ENCODE measurements at places on chromosomes 5 and 9.

DNA sequence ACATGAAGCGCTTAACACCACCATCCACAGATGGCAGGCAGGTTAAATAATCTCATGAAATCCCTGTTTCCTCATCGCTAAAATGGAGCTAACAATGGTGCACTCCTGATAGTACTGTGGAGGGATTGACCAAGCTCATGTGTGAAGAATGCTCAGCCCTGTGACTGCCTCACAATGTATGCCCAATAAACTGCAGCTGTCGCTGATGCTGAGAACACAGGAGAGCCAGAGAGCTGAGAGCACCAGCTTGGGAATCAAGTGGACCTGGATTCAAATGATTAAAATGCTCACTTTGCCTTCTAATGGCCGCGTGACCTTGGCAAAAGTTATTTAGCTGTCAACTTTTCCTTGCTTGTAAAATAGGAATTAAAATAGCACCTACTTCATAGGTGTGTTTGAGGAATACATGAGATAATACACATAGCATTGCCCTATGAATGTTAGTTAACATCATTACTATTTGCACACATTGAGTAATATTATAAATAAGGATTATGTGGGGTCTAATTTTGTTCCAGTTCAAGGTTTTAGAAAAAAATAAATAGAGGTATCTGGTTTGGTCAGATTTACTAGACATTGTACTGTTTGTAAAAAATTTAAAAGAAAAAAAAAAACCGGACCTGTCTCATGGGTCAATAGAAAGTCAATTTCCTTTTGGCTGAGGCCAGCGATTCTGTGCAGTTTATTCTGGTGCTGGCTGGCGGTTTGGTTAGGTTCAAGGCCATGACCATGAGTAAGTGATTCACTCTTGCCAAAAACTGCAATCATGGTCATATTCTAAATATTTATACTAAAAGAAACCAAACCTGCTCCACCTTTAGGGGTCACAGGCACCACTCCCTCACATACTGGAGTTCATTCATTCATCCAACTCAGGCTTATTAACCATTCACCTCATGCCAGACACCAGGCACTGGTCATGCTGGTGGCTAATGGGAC is 101.3 kb downstream of the SH3TC2 start:
- no peak for DNase-seq

- DNase-seq: no peak
Observed at GRCh38 chr5:125882061-125882460, 541.1 kb upstream of the GRAMD2B start.

- no peak for DNase-seq
Observed at GRCh38 chr5:79974886-79975285, 16.2 kb downstream of the MTX3 start.

DNA sequence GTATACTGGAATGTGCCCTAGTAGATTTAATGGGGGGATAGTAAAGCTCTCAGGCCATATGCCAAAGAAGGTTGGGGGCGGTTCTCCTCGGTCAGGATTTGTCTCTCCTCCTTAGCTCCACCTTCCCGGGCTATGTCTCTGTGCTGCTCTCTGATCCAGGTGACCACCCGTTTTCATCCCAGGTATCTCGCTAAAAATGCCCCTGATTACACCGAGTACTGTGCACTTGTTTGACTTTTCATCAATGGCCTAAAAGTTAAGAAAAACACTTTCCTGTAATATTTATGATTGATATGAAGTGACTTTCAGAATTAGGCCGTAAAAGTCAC is 724 bp downstream of the NDUFS6 start:
- no peak for DNase-seq

DNA sequence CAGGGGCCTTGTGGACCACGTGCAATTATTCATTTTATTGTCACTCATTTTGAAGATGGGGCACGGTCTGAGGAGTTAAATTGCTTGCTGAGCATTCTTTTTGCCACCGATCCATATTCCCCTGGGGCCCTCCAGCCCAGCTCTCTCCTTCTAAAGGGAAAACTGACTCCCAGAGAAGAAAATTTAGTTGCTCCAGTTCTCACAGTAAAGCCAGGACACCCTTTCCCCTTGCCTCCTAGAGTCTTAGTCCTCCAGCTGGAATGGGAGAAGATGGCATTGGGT is 1.0 kb upstream of the PANK3 start:
- DNase-seq: no peak

DNA sequence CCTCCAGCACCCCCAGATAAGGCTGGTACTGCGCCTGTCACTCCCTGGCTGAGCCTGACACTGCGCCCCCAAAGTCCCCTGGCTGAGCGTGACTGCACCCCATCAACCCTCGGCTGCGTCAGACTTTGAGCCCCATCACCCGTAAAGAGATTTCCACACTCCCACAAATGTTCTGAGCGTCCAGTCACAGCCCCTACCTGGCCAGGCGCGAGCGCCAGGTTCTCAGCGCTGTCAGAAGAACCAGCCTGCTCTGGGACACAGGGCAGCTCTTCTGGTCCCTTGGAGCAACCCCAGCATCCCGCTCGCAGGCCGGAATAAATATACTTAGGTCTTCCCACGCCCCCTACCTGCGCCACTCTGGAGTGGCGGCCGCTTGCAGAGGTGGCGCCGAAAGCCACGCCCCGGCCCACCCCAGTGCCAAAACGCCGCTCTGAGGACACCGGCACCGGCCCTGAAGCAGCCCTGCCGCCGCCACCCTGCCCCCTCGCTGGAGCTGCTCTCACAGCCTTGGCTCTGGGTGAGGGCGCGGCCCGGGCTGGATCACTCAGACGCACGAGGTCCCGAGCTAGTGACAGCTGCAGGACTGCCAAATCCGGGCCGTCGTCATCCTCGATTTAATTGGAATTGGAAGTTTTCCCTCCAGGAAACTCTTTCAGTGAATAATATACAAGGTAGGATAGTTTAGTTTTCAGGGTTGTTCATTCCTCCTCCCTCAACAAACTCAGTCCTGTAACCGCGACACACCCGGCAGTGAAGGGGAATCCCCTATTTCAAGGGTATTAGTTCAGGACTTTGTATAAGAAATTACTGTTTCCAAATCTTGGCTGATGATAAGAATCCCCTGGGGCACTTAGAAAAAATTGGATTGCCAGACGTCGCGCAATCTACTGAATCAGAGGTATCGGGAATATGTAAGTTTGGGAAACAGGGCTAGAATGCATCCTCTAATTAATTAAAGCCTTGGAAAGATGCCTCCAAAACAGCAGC is 1.2 kb upstream of the CEMIP2 start:
- peak; percentile 64 for DNase-seq

DNA sequence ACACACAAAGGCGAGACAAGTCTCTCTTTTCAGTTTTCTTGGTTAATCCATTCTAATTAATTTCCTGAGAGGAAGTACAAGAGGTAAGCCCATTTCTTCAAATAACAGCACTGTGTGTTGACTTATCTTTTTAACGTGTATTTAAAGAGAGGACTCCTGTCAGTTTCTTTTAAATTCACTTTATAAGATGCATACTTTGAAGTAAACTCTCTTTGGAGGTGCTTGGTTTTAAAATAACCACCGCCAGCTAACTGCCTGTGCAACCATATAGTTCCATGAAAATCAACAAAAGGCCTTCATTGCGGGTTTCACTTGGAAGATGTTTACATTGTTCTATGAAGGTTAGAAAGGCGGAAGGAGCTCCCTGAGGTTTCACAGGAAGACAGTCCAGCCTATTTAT is 13.1 kb upstream of the SERINC5 start:
- DNase-seq: no peak

DNA sequence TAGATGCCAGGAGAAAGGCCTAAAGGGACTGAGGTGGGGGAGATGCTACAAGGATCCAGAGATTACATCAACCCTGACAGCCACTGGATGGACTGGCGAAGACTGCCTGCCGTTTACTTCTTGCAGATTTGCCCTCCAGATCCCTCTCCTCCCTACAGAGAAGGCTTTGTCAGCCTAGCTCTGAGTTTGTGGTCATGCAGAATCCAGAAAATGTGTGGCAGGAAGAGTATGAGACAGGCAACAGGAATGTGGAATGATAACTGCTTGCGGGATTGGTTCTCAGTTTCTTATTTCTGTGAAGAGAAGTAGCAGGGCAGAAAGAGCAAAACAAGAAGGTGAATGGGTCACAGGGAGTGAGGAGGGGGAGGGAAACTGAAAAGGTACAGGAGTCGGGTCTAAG is 129.6 kb downstream of the TLE1 start:
- no peak for DNase-seq

GRCh38 chr5:99544356-99544755 is 615.5 kb upstream of the CHD1 start:
- no peak for DNase-seq

GRCh38 chr5:153881687-153882086 is 157.0 kb downstream of the FAM114A2 start:
- no peak for DNase-seq

DNA sequence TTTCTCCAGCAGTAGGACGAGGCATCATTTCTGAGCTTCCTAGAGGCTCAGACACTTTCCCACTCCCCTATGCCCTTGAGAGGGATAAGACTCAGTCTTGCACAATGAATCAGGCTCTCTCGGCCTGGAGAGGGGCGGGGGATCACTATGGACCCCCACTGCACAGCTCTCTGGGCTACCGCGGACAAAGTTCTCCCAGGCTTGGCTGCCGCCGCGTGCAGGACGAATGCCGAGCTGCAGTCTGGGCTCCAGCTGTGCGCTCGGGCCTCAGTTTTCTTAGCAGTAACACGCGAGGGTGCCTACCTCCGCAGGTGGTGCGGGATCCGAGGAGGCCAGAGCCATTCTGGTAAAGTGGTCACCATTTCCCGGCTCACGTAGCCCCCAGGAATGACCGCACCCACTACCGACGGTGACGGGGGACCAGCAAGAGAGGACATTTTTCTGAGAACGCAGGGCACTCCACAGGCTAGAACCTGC is 3.4 kb upstream of the MYORG start:
- no peak for DNase-seq

- no peak for DNase-seq
Observed at GRCh38 chr5:138972836-138973235, 97.7 kb upstream of the LRRTM2 start.

GRCh38 chr9:120909904-120910303 is 16.7 kb downstream of the TRAF1 start:
- DNase-seq: no peak

DNA sequence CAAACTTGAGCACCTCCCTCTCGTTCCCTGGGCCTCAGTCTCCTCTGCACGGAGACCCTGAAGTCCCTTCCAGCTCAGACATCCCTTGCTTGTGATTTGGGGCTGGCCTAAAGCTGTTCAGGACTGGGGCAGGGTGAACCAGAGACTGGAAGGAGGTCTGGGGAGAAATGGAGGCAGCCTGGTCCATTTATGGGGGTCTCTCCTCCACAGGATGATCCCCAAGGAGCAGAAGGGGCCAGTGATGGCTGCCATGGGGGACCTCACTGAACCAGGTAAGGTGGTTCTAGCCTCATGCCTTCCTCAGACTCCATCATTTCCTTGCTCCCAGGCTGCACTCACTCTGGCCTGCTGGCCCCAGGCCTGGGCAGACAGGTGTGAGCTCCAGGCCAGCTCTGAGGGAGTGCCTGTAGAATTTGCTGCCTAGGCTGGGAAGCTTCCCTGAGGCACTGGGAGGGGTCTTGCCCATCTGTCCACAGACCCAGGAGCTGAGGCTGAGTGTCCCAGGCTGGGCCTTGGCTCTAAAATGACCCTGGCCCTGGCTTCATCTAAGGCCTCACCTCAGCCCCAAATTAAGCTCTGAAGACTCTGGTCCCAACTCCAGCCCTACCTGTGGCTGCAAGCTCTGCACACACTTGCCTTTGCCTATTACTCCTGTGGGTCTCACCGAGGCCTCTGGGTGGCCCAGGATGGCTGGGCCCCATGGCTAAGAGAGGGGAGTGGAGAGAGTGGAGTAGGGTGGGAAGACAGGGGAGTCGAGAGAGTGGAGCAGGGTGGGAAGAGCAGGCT is 1.9 kb downstream of the MYOZ3 start:
- DNase-seq: no peak

- no peak for DNase-seq
Observed at GRCh38 chr5:131999441-132000240, 11.8 kb downstream of the ACSL6 start.

DNA sequence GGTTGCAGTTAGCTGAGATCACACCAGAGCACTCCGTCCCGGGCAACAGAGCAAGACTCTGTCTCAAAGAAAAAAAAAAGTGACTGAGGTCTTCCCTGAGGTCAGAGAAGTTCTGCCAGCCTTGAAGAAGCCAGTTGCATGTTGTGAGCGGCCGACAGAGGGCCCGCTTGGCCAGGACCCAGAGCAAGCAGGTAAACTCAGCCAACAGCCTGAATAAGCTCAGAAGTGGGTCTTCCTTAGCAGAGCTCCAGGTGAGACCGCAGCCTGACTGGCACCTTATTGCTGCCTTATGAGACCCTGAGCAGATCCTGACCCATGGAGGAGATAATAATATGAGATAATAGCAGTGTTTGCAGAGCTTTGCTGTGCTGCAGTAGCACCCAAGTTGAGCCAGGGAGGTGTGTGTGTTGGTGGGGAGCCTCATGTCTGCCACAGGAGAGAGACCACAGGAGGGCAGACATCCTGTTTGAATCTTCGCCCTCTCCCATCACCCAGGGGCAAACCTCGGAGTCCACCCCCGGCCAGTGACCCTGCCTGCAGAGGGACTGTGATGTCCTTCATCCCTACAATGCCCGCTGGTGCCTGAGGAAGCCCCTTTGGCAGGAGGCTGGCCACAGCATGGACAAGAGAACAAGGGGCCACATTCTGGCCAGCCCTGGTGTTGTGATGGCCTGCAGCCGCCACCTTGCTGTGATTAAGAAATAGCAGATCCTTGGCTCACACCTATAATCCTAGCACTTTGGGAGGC is 10.8 kb upstream of the BARX1 start:
- no peak for DNase-seq

DNA sequence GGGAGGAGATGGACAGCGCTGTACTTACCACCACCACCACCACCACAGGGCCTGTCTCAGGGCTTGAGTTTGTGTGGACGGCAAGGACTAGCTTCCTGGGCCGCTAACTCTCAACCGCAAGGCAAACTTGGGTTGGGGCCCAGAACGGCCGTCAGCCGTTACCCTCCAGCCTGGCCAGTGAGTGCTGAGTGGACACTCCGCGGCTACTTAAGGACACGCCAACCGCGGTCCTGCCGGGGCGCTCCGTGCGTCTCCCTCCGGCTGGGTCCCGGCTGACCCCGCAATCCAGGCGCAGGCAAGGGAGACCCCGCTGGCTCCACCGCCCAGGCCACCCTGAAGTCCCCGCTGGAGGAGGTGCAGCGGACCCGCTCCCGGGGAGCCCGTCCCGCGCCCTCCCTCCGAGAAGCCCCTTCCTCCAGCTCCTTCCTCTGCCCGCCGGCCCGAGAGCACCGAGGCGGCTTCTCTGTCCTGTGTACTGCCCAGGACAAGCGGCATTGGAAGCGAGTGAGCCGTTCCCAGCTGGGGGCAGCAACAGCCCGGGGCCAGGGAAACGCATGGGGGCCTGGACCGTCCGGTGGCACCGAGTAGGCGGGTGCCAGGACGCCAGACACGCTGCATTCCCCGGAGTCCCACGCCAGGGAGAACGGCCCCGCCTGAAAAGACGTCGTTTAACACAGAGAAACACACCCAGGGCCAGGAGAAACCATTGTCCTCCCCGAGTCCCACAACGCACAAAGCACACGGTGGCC is 46.6 kb downstream of the HABP4 start:
- no peak for DNase-seq

DNA sequence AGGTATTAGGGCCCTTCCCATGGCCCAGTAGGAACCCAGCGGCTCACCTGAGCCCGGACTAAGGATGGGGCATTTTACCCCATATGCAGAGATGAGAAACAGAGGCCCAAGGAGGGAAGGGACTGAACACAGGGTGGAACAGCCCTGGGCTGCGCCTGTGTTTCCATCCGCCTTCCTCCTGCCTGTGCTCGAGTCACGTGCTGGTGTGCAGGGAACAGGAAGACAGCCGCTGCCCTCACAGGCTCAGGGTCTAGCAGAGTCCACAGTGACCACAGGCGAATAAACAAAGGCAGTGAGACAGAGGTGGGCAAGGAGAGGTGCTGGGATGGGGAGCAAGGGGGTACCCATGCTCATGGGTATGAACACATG is 129.4 kb downstream of the C9orf50 start:
- DNase-seq: no peak

- DNase-seq: no peak
Observed at GRCh38 chr9:89177944-89178829, at the start of gene SHC3. TSS of gene SHC3 (minus strand) at chr9:89178818. CDS start at chr9:89178460, 358 bp downstream.

Data from DMS 273 treated with DMSO at 0.1 percent for 48 hours (cell line).